ENCODE measurements at places on chromosomes 2 and 18.

GRCh38 chr2:207539470-207539869 is 9.7 kb downstream of the CREB1 start:
- DNase-seq, result no peak

DNA sequence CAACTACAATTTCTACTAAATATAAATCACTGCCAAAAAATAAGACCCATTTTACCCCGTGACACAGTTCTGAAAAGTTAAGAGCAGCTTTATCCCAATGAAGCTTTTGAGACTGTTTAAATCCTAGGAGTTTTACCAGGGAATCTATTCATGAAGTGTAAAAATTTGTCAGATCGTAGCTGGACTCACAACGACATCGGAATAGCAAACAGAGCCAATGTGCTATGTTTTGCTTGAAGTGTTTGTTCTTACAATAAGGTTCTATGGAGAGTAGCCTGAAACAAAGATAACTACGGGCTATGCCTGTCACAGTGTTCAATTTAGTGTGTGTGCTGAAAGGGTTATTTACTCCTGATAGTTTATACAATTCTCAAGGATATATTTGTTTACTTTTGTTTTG is 78.5 kb upstream of the L3MBTL4 start:
- no peak for DNase-seq

- DNase-seq, result no peak
These were observed 5.4 kb downstream of the MPPE1 start for GRCh38 chr18:11902522-11903292.

DNA sequence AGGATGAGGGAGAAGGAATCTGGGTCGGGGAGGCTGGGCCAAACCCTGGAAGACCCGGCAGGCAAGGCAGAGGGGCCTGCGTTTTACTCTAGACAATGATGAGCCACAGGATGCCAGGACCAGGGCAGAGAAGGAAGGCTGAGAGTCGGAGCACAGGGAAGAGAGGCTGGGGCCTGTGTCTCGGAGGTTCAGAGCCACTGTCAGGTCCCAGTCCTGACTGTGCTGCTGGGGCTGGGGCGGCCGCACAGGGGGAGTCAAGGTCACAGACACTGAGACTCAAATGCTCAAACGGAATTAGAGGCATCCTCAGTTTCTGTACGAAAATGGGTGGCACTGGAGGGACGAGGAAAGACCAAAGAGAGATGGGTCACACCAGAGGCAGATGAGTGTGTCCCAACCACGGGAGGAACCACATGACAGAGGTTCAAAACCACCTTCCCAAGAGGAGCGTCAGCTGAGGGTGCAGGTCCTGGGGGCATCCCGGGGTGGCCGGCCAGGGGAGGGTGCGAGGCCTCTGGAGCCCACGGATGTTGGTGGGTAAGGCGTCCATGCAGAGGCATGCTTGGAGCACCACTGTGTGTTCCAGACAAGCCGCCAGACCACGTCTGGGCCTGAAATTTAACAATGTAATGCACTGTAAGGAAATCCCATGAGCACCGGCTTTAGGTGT is 14.7 kb downstream of the HDAC4 start:
- DNase-seq, result no peak

- no peak for DNase-seq
These were observed 108.0 kb upstream of the LDAH start for GRCh38 chr2:20930928-20931327.

- DNase-seq, result no peak
These were observed 29.2 kb upstream of the CCDC178 start for GRCh38 chr18:33469699-33470098.

DNA sequence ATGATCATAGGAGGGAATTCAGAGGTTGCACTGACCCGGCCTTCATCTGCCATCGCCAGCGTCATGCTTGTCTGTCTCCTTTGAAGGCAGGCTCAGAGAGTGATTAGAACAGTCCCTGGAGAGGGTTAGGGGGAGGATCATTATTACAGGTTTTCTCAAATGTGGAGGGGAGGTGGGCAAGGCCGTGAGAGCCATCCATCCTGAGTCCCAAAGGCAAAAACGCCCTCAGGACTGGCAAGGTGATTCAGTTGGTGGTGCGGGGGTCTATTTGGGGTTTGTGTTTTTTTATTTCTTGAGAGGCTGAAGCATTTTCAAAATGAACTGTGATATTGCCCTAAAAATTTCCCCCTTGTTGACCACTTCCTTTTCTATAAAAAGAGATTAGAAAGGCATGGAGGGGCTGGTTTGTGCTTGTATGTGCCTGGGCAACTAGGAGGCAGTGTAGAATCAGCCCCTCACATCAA is 39.3 kb upstream of the GYPC start:
- no peak for DNase-seq

All from stimulated activated CD8-positive, alpha-beta memory T cell treated with anti-CD3 and anti-CD28 coated beads, Interleukin-15, amount 100 ng/mL, for 4 hours (primary cell).